Urinary bladder (tissue), 4 donors: ENCODE measurements at places on chromosomes 6 and 20. TPM values are rescaled to one million over a fixed set of nuclear protein-coding genes. Genes with fewer than 3 reads are reported as not detected.

GRCh38 chr6:102736941-102737368 is 1343.4 kb downstream of the GRIK2 start:
- no peak for DNase-seq

DNA sequence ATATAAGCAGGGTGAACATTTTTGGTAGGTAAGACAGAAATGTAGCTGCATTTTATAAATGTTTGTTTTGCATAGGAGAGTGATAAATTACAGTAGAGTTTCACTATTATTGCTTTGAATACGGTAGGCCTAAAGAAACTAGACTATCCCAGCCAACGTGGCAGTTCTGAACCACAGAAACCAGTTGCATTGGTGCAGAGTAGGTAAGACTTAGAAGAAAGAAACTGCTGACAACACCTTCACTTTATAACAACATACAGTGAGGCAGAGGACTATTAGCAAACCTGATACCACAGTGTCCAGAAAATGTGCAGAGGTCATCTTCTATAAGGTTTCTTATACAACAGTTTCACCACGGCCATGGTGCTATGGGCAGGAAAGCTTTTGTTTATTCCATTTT is 566.1 kb downstream of the KIF16B start:
- DNase-seq, result no peak

- DNase-seq, result no peak
Observed at GRCh38 chr20:1441133-1441532, 25.5 kb downstream of the NSFL1C start.

The TAGAP gene
- polyA plus RNA-seq, result 3.5 TPM

DNA sequence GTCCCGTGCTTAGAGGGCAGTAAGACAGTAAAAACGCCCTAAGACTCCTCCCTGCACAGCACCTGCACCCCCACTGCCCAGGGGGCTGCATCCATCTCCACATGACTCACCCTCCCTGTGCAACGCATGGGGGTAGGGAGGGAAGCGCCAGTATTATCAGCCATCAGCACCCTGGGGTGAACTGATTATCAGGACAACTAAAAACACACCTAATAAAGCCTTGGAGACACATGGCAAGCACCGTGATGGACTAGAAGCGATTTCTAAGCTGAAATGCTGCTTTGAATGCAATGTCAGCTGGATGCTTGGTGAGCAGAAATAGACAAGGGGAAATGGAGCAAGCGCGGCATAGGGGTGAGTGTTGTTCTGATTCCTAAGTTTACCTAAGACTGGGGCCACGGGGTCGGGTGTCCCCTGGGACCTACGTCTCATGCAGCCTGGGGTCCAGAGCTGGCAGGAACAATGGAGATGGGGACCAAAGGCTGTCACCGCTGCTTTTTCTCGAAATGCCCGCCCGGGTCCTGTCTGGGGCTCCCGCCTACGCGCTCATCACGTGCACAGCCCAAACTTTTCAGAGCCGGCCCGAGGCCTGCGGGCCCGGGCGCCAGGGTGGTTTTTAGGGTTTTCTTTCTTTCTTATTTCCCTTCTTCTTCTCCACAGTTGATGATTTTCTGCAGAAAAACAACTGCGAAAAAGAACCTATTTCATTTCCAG is 702 bp upstream of the TNFAIP3 start:
- no peak for DNase-seq

The KCNG1 gene
- polyA plus RNA-seq, result 8.3 TPM

DNA sequence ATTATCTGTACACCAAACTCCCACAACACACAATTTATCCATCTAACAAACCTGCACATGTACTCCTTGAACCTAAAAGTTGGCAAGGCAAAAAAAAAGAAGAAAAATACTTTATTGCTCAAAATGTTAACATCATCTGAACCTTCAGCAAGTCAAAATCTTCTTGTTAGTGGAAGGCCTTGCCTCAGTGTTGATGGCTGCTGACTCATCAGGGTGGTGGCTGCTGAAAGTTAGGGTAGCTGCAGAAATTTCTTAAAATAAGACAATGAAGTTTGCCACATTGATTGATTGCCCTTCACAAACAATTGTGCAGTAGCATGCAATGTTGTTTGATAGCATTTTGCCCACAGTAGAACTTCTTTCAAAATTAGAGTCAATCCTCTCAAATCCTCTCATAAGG is 2.7 kb upstream of the WFDC11 start:
- no peak for DNase-seq

DNA sequence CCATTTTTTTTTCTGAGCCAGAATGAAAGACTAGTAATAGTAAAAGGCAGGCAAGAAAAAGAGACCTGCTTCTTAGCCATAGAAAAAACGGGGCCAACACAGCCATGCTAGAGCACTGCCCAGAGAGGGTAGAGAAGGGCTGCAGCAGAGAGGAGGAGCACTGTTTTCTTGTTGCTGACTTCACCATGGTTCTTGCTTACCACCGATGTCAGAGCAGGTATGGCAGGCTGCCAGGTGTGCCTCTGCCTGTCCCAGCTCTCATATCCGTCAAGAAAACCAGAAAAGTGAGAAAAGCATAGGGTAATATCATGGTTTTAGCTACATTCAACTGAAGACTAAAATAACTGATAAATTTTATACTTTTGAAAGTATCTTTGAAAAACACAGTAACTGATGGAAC is 60.7 kb downstream of the DTNBP1 start:
- no peak for DNase-seq
